CD4-positive, alpha-beta T cell treated with Interleukin-6 at 100 ng/mL for 8 hours (primary cell): ENCODE measurements at places on chromosomes 16 and 17.

DNA sequence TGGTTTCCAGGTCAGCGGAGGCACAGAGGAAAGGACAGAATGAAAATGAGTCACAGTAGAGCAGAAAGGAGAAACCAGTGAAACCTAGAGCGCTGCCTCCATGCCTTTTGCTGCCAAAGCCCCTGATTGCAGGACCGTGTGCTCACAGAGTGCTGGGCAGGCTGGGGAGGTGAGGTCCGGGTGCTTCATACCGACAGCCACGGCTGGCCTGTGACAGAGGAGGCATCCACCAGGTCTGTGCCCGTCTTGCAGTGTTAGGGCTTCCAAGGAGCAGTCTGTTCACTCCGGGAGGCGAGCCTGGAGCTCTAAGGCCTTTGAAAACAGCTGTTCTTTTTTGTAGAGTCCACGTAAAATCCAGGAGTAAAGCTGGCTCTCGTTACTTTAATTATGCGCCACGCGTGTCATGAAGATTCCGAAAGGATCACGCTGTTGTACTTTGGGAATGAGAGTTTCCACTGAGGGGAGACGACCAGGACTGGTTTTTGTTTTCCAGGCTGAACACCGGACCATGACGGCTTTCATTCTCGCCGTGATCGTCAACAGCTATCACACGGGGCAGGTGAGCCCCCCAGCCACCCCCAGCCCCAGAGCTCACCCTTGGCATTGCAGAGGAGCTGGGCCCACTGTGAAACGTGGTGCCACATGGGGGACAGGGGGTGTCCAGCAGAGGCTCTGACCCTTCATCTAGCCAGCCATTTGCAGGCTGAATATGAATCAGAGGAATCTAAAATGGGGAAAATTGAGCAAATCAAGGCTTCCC is 108.5 kb upstream of the CHMP6 start:
- DNase-seq, result no peak

DNA sequence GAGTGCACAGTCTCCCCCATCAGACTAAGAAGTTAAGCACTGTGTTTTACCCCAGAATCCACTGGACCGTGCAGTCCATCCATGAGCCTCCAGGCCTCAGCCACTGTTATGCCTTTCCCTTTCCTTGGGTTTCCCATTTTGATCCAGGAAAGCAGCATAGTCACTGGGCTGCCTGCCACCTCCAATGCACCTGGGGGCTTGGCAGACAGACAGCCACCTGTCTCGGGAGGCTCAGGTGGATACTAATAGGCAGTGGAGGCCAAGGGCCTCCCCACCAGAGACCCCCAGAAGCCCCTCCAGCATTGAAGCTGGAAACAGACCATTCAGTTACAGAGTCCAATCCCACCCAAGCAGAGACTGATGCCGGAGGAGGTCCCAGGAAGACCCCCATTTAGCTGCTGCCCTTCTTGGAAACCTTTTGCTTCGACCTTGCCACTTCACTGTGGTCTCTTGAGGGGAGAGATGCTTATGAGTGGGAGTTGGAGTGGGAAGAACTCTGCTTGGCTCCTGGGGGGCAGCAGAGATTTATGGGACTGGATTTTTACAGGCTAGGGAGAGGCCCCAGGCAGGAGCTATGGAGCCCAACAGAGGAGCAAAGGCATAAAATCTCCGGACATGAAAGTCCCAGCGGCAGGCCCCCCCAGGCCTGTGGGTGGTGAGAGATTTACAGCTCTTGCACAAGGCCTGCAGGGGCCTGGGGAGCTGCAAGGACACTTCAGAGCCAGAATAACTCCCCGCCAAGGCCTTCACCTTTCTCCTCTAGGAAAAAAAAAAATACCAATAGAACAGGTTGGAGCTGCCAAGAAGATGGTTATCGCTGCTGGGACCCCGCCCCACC is 12.2 kb upstream of the SP2 start:
- no peak for DNase-seq

DNA sequence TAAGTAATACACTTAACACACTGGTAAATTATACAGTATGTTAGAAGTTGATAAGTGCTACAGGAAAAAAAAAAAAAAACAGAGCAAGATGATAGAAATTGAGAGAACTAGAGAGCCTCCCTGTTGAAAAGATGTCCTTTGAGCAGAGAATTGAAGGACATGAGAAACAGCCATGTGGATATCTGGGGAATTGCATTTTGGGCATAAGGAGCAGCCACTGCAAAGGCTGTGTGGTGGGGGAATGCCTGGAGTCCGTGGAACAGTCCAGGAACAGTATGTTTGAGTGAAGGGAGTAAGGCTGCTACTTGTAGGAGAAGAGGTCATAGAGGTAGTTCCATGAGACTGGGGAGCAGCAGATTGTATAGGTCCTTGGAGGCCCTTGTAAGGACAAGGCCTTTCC is 178.4 kb downstream of the FTO start:
- no peak for DNase-seq

DNA sequence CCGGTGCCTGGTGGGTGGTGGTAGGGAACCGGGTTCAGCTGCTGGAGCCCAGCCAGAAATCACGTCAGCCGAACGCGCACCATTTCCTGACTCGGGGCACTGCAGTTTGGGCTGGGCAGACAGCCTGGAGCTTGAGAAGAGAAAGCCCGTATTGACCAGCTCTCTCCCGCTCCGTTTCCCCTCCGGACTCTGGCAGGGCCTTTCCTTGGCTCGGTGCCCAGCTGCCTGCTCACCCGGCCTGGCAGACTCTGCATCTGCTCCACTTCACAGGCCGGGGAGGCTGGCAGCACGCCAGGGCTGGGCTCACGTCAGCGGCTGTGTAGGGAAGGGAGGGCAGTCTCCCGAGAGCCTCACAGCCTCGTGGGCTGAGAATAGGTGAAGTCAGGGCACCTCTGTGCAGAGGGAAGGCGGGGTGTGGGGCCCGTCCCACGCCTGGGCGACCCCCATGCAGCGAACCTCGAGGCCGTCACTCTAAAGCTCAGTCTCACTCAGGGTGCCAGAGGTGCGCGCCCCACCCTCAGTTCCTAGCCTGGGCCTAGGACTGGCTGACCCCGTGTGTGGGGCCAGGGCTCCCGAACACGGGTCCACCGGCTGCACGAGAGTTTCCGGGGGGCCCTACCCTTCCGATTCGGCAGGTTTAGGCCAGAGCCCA is 59.1 kb downstream of the OR1D5 start:
- peak; percentile 53 for DNase-seq

- no peak for DNase-seq
Observed at GRCh38 chr16:64541621-64542020, 580.2 kb downstream of the CDH11 start.
